ENCODE measurements at places on chromosomes 12 and 14. TPM values are rescaled to one million over a fixed set of nuclear protein-coding genes. Genes with fewer than 3 reads are reported as not detected.

The KRT80 gene
- not detected for total RNA-seq

The HCAR3 gene
- total RNA-seq: not detected

The SSPN gene
- total RNA-seq: not detected

The PIWIL1 gene
- total RNA-seq: not detected

The CLEC1B gene
- not detected for total RNA-seq

The SOAT2 gene
- total RNA-seq: 13.3 TPM

DNA sequence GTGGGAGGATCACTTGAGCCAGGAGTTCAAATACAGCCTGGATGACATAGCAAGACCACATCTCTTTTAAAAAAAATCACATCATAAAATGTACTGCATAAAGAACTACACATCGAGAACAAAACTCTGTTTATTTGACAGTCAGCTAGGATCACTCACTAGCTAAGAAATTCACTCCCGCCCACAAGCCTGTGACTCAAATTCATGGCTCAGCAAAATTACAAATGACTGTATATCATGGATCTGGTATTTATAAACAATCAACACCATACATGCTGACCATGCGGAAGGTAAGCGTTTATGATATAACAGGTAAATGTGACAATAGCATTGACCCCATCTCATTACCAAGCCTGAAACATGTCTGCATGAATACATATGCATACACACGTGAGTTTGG is 206.5 kb downstream of the EFCAB11 start:
- H3K36me3 ChIP-seq: peaks cover 2% of the 10 kb centered on the region
- no peak for DNase-seq
- H3K27me3 ChIP-seq: no peaks in the 10 kb centered on the region
- H3K27ac ChIP-seq: no peak overlapping the region

DNA sequence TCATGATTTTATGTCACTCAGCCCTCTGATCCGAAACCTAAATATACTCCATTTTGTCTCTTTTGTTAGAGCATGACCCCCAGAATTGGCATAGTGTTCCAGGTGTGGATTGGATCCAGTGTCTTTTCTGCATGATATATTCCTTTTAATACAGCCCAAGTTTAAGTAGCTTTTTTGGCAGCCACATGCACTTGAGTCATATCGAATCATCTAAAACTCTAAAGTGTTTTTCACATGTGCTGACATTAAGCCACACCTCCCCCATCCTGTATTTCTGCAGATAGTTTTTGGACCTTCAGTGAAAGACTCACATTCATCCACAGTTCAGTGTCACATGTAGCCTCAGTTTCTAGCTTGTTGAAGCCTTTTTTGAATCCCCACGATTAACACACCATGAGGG is 30.6 kb downstream of the BORCS5 start:
- H3K4me1 ChIP-seq: peaks cover 38% of the 10 kb centered on the region
- no peak for DNase-seq
- H3K27me3 ChIP-seq: no peaks in the 10 kb centered on the region
- H3K4me3 ChIP-seq: no peak overlapping the region
- H3K36me3 ChIP-seq: peaks cover 51% of the 10 kb centered on the region

GRCh38 chr14:85576218-85576617 is 46.3 kb downstream of the FLRT2 start:
- H3K27ac ChIP-seq: no peak overlapping the region
- no peak for DNase-seq
- H3K36me3 ChIP-seq: no peaks in the 10 kb centered on the region

GRCh38 chr12:93852173-93852591 is 175.0 kb downstream of the CRADD start:
- H3K27ac ChIP-seq: no peak overlapping the region
- peaks cover 9% of the 10 kb centered on the region for H3K27me3 ChIP-seq
- H3K4me1 ChIP-seq: peaks cover 62% of the 10 kb centered on the region
- DNase-seq: no peak
- peaks cover 30% of the 10 kb centered on the region for H3K36me3 ChIP-seq

GRCh38 chr12:49272790-49273725 is 8.2 kb downstream of the TUBA1C start:
- DNase-seq: no peak
- H3K4me3 ChIP-seq: no peak overlapping the region
- peaks cover 18% of the 10 kb centered on the region for H3K4me1 ChIP-seq
- H3K27ac ChIP-seq: no peak overlapping the region
- H3K27me3 ChIP-seq: no peaks in the 10 kb centered on the region
- H3K36me3 ChIP-seq: peaks cover 48% of the 10 kb centered on the region

GRCh38 chr12:65209655-65210043 is 40.3 kb downstream of the LEMD3 start:
- peak overlapping the region; percentile 73 for H3K4me3 ChIP-seq
- DNase-seq: no peak
- H3K27ac ChIP-seq: peak overlapping the region; percentile 93
- H3K36me3 ChIP-seq: peaks cover 55% of the 10 kb centered on the region

DNA sequence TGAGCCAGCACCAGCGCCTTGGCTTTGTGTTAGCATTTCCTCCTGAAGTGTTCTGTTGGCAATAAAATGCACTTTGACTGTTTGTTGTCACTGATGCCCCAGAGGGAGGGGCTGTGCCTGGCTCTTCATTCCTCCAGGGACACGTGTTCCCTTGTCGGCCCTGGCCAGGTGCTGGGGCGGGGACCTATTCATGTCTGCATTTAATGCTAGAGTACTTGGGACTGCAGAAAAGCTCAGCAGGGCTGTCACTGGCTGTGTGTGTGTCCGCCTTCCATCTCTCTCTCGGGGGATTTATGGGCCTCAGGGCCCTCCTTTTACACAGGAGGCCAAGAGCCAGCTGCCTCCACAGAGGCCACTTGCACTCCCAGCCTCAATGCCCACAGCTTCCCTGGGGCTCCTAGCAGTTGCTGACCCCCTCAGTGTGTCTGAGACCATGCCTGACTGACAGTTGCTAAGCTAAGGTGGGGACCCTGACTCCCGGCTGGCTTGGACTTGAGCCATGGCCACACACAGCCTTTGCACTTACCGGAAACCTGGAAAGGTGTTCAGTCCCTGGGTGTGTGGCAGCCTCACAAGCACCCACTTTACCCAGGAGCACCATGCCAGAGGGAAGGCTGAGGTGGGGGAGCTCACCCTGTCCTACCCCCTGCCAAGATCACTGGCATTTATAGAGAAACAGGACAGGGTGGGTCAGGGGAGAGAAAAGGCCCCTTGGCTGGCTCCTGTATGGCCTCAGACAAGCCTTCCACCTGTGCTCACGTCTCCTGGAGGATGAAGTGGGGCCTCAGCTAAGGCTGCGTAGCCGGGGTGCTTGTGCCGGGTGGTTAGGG is 27.8 kb downstream of the HIP1R start:
- H3K36me3 ChIP-seq: peaks cover 15% of the 10 kb centered on the region
- no peak overlapping the region for H3K4me3 ChIP-seq
- DNase-seq: no peak
- no peaks in the 10 kb centered on the region for H3K27me3 ChIP-seq
- H3K4me1 ChIP-seq: peaks cover 7% of the 10 kb centered on the region
- H3K27ac ChIP-seq: peak overlapping the region; percentile 44

GRCh38 chr12:4120316-4120917 is 153.1 kb upstream of the CCND2 start:
- no peak overlapping the region for H3K4me3 ChIP-seq
- H3K4me1 ChIP-seq: peaks cover 59% of the 10 kb centered on the region

DNA sequence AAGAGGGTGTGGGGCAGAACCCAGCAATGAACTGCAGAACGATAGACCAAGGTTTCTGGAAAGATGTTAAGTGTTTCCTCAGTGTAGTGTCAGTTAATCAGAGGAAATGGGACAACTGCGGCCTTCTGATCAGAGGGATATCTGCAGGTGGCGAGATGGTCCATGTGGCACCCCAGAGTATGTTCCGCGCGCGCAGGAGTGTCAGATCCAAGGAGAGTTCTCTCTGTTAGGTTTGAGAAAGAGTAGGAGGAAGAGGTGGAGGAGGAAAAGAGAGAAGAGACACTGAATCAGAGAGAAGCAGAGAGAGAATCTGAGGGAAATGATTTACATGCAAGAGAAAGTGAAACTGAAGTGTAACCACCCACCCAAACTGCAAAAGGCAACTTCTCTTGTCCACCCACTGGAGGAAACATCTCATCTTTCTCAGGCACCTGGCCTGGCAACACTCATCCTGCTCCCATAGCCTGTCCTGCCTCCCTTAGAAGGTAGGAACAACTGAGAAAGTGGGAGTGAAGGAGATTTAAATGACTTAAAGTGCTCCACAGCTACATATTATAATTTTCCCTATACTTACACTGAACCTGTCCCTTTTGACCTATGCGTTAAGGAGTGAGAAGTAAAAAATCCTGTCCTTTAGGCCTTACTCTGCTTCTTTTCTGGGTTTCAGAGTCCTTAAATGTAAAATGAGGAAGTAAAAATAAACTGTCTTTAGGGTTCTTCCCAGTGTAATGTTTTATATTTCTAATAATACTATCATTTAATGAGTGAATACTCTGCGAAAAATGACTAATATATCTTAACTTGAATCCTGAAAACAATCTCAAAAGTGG is 6.8 kb upstream of the TESPA1 start:
- H3K36me3 ChIP-seq: peaks cover 2% of the 10 kb centered on the region
- H3K4me1 ChIP-seq: peaks cover 46% of the 10 kb centered on the region
- H3K27me3 ChIP-seq: no peaks in the 10 kb centered on the region
- peak overlapping the region; percentile 97 for H3K27ac ChIP-seq

DNA sequence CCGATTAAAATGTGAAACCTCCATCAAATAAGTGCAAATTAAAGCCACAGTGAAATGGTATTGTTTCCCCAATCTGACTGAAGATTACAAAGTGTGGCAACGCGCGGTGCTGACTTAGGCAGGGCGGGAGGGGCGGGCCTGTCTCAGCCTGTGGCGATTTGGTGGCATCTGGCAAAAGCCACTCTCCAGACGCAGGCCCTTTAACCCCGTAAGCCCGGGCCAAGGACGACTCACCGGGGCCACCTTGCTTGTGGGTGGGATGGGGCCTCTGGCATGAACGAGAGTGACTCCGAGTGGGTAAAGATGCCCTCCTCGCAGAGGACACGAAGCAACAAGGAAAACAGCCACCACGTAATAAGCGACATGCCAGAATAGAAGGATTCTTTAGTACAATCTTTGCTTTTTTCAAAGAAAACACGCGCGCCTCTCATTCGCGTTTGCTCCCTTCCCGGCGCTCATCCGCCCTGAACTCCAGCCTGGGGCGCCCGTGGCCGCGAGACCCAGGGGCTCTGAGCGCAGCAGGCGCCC is 815 bp downstream of the DEGS2 start:
- peaks cover 40% of the 10 kb centered on the region for H3K27me3 ChIP-seq
- no peak overlapping the region for H3K27ac ChIP-seq
- peaks cover 4% of the 10 kb centered on the region for H3K4me1 ChIP-seq
- no peak for DNase-seq
- no peak overlapping the region for H3K4me3 ChIP-seq

DNA sequence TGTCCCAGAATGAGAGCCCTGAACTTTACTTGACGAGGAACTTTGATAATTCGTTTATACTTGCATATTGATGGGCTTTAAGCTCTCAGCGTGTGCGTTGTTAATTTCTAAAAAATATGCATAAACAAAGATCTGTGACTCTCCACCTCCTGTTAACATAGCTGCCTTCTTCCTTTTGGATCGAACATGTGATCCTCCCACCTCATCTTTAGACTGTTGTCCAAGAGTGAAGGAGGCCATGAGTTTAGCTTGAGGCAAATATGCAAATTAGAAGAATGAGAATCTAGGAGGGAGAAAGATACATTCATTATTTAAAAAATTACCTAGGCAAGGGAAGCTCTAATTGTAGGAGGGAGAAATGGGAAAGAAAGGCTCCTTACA is 617 bp downstream of the TTC8 start:
- H3K27ac ChIP-seq: peak overlapping the region; percentile 52
- H3K27me3 ChIP-seq: peaks cover 6% of the 10 kb centered on the region
- no peak for DNase-seq
- H3K4me3 ChIP-seq: peak overlapping the region; percentile 84
- peaks cover 11% of the 10 kb centered on the region for H3K4me1 ChIP-seq
- no peaks in the 10 kb centered on the region for H3K36me3 ChIP-seq

DNA sequence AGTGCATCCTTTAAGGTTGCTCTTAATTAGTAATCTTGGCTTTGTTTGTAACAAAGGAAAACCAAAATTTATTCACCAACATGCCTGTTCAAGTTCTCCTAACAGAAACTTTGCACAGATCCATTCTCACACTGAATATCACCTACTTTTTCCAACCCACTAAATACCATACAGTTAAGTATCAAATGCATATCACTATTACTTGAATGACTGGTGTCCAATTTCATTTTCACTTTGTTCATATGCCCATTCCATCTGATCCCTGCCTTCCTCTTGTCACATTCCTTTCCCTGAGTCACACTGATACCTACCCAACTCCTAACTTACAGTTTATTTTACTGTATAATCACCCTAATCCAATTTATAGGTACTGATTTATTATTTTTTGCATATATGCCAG is 286.4 kb downstream of the NELL2 start:
- no peak overlapping the region for H3K27ac ChIP-seq
- H3K4me3 ChIP-seq: no peak overlapping the region
- peaks cover 15% of the 10 kb centered on the region for H3K36me3 ChIP-seq
- H3K4me1 ChIP-seq: peaks cover 4% of the 10 kb centered on the region
- H3K27me3 ChIP-seq: no peaks in the 10 kb centered on the region

DNA sequence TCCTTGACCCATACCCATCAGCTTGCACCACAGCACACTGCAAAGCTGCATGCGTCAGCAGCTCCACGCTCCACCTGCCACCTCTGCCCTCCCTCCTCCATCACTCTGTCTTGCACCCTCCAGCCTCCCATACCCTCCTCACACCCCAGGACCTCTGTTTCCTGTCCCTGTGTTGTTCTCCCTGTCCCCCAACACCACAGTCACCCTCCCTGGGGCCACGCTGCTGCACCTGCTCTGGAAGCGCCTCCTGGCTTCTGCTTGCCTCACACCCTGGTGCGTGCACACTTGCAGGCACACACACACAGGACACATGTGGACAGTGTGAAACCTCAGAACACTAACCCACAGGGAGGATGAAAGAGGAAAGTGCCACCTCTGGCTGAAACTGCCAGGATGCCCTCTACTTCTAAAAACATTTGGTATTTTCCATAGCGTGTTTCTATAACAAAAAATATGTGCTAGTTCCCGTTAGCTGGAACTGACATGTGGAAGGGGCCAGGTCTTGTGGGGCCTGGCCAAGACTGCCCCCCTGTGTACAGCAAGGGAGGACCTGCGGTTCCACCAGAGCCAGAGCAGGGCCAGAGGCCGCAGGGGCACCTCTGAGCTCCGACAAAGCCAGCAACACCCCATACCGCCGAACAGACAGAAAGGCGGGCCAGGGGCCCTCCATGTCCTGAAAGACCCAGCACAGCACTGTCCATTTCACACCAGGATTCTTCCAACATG is 10.0 kb downstream of the BRF1 start:
- no peak overlapping the region for H3K4me3 ChIP-seq
- H3K36me3 ChIP-seq: peaks cover 4% of the 10 kb centered on the region
- H3K4me1 ChIP-seq: peaks cover 46% of the 10 kb centered on the region
- H3K27ac ChIP-seq: peak overlapping the region; percentile 69
- no peak for DNase-seq
- no peaks in the 10 kb centered on the region for H3K27me3 ChIP-seq
